Uterus (tissue), 4 donors: ENCODE measurements at places on chromosomes 3 and 15. TPM values are rescaled to one million over a fixed set of nuclear protein-coding genes. Genes with fewer than 3 reads are reported as not detected.
A peak's percentile ranks its signal among the peaks of the same experiment; 100 is the strongest.

GRCh38 chr3:155065537-155065936, 14.6 kb upstream of the MME start:
- H3K27me3 ChIP-seq: no peaks in the 10 kb centered on the region
- no peak overlapping the region for H3K4me3 ChIP-seq
- DNase-seq: no peak
- no peaks in the 10 kb centered on the region for H3K4me1 ChIP-seq
- no peak overlapping the region for H3K27ac ChIP-seq

DNA sequence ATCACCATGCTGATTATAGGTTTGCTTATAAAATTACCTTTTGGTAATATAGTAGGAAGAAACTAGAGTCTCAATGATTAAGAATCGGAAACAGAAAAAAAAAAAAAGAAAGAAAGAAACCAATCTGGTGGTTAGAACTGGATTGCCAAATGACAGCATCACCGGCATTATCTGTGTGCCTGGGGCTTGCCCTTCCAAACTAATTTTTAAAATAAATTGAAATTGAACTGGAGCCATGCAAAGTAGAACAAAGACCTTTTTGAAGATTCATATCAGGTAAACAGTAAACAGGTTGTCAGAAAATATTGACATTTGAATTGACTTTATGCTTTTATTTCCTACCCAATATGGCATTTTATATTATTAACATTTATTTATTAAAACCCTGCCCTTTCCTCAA, 11.2 kb upstream of the CPB1 start:
- H3K4me3 ChIP-seq: no peak overlapping the region
- no peaks in the 10 kb centered on the region for H3K36me3 ChIP-seq
- no peak overlapping the region for H3K27ac ChIP-seq
- DNase-seq: no peak
- H3K4me1 ChIP-seq: no peaks in the 10 kb centered on the region

GRCh38 chr3:85737846-85738245, 779.1 kb downstream of the CADM2 start:
- no peaks in the 10 kb centered on the region for H3K4me1 ChIP-seq
- no peaks in the 10 kb centered on the region for H3K27me3 ChIP-seq
- H3K36me3 ChIP-seq: no peaks in the 10 kb centered on the region

DNA sequence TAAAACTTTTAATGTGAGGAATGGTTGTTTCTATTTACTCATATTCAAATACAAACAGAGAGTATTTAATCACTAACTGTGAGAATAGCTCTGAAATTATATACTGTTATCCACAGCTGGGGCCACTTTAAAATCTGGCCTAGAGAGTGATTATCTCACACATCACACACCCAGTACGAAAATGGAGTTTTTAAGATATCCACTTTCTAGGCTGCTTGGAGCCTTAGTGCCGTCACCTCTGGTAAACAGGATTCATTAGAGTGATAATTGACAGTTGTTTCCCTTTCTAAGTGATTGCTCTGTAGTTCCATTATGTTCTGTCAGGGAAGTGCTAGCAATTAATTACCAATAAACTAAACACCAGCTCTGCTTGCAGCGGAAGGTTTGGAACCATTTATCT, 942.4 kb downstream of the FHIT start:
- H3K27ac ChIP-seq: no peak overlapping the region
- H3K36me3 ChIP-seq: no peaks in the 10 kb centered on the region
- DNase-seq: no peak
- H3K27me3 ChIP-seq: no peaks in the 10 kb centered on the region
- H3K4me3 ChIP-seq: no peak overlapping the region
- H3K4me1 ChIP-seq: no peaks in the 10 kb centered on the region

GRCh38 chr3:153137626-153138025, 24.4 kb upstream of the RAP2B start:
- no peaks in the 10 kb centered on the region for H3K27me3 ChIP-seq
- no peak overlapping the region for H3K27ac ChIP-seq
- no peak overlapping the region for H3K4me3 ChIP-seq
- no peak for DNase-seq
- H3K36me3 ChIP-seq: no peaks in the 10 kb centered on the region

- no peaks in the 10 kb centered on the region for H3K27me3 ChIP-seq
- H3K36me3 ChIP-seq: no peaks in the 10 kb centered on the region
- H3K27ac ChIP-seq: no peak overlapping the region
- DNase-seq: no peak
- no peak overlapping the region for H3K4me3 ChIP-seq
Measured at GRCh38 chr3:56260262-56260661, 208.0 kb downstream of the ERC2 start.

- H3K4me3 ChIP-seq: no peak overlapping the region
- H3K27ac ChIP-seq: peak overlapping the region; percentile 37
- no peaks in the 10 kb centered on the region for H3K27me3 ChIP-seq
- H3K4me1 ChIP-seq: peaks cover 23% of the 10 kb centered on the region
Measured at GRCh38 chr3:185929192-185930151, 8.3 kb downstream of the TRA2B start.

DNA sequence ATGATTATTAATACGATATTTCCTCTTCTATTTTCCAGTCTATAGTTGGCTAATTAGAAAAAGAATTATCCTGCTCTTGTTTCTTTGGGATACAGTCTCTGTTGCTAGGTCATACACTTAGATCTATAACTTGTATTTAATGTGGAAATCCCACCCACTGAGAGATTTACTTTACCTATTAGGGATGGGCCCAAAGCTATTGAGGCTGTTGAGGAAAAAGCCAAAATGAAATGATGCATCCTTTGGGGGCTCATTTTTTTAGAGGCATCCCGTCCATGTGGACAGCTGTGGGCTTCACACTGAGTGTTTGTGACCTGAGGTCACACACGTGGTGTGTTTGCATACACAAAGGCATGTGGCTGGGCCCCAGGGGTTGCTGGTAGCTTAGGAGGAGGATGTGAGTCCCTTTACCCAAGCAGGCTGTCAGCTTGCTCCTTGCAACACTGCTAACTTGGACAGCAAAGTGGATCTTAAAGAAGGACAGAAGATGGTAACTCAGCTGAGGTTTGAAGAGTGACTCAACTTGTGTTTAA, 477.4 kb downstream of the AGBL1 start:
- no peaks in the 10 kb centered on the region for H3K27me3 ChIP-seq
- no peaks in the 10 kb centered on the region for H3K4me1 ChIP-seq
- H3K36me3 ChIP-seq: no peaks in the 10 kb centered on the region
- no peak overlapping the region for H3K27ac ChIP-seq

GRCh38 chr3:48600711-48601621, 5.8 kb upstream of the COL7A1 start:
- DNase-seq: no peak
- H3K4me1 ChIP-seq: peaks cover 22% of the 10 kb centered on the region
- H3K4me3 ChIP-seq: no peak overlapping the region
- no peak overlapping the region for H3K27ac ChIP-seq

GRCh38 chr3:45034612-45035252, 8.6 kb downstream of the CLEC3B start:
- no peak for DNase-seq
- H3K4me1 ChIP-seq: no peaks in the 10 kb centered on the region
- H3K27ac ChIP-seq: peak overlapping the region; percentile 60
- no peak overlapping the region for H3K4me3 ChIP-seq
- no peaks in the 10 kb centered on the region for H3K27me3 ChIP-seq
- no peaks in the 10 kb centered on the region for H3K36me3 ChIP-seq

GRCh38 chr3:183061391-183062172, 37.7 kb downstream of the MCCC1 start:
- no peaks in the 10 kb centered on the region for H3K27me3 ChIP-seq
- H3K4me1 ChIP-seq: no peaks in the 10 kb centered on the region
- H3K27ac ChIP-seq: no peak overlapping the region
- no peaks in the 10 kb centered on the region for H3K36me3 ChIP-seq
- no peak for DNase-seq

SPINK8 gene
- total RNA-seq: not detected

FSTL1 gene
- 1,355 TPM for total RNA-seq

PRSS50 gene
- 0.55 TPM for total RNA-seq

FGF12 gene
- not detected for total RNA-seq

BCHE gene
- total RNA-seq: 9.7 TPM

SCN5A gene
- total RNA-seq: 3.2 TPM

RYR3 gene
- total RNA-seq: 24.1 TPM

PFKFB4 gene
- 8.9 TPM for total RNA-seq
